CD4-positive, alpha-beta T cell (primary cell): ENCODE measurements at places on chromosomes 2 and 18.

- no peak for DNase-seq
Measured at GRCh38 chr2:47501374-47502200, 98.6 kb downstream of the MSH2 start.

DNA sequence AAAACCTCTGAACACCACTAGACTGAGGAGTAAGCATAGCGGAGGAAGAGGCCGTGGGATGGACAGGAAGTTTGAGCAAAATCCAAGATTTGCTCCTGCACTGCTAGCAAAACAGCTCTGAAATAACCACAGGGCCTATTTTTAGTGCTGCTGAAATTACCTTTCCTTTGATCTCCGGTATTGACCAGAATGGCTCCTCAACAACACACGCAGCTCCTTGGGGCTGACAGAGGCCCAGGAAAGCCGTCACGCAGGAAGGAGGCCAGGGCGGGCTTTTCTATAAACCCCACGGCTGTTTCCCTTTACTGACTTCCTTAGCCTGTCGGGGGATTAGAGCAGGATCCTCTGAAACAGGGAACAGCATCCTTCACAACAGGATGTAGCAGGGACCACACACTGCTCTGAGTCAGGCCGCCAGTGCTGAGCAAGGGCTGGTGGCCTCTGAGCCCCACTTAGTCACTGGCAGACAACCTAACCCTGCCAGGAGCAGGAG is 80.8 kb upstream of the LCLAT1 start:
- no peak for DNase-seq

DNA sequence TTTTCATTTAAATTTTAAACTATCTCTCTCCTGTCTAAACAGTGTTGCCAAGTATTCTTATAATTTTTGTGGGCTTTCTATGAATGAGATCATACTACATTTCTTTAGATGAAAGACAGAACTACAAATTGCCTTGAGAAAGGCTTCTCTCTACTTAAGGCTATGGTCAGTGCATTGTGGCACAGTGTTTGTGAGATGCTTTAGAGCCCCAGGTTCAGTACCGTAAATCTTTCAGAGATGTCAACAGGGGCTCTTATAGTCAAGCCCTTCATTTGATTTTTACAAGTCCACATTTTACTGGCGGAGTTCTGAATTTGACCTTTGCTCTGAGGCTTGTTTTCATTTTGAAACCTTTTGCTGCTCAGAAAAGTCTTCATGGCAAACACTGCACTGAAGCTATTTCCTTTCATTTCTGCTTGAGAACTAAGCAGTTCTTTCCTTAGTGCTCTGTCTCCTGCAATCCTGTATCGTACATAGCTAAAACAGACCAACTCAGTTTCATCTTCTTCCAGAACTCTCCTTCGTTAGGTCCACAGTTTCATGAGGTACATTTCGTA is 175.2 kb downstream of the NYAP2 start:
- DNase-seq: no peak

- no peak for DNase-seq
Measured at GRCh38 chr2:11667194-11667593, 2.8 kb downstream of the NTSR2 start.

- DNase-seq: no peak
Measured at GRCh38 chr2:23360571-23361125, 24.3 kb upstream of the KLHL29 start.

GRCh38 chr2:227461811-227462461 is 10.0 kb upstream of the AGFG1 start:
- DNase-seq: no peak

DNA sequence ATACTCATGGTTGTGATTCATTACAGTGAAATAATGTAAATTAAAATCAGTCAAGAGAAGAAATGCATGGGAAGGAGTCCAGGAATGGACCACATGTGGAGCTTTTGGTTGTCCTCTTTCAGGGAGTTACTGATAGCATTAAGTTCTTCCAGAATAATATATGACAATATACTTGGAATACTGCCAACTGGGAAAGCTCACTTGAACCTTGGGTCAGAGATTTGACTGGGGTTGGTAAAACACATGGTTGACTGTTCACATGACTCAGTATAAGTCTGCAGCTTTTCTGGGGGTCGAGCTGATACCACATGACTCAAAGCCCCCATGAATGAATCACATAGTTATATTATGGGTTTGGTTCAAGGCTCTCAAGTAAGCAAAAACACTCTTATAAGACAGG is 1109.0 kb upstream of the CHAC2 start:
- DNase-seq: no peak
